ENCODE measurements at places on chromosomes 5 and 9.

DNA sequence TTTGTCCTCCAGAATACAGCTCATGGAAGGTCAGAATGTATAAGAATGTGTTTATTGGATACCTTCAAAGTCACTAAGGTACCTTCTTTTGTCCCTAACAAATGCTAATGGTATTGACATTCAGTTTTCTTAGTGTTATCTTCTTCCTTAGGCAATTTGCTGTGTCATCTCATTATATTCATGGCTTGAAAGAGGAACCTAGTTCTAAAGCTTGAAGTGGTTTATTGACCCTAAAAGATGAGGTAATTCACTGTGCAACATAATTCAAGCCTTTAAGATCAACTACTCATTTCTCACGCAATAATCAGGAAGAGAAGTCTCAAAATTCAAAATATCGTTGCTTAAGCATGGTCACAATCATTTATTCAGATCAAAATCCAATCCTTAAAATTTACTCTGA, 342.7 kb upstream of the RIOK2 start:
- DNase-seq, result no peak

DNA sequence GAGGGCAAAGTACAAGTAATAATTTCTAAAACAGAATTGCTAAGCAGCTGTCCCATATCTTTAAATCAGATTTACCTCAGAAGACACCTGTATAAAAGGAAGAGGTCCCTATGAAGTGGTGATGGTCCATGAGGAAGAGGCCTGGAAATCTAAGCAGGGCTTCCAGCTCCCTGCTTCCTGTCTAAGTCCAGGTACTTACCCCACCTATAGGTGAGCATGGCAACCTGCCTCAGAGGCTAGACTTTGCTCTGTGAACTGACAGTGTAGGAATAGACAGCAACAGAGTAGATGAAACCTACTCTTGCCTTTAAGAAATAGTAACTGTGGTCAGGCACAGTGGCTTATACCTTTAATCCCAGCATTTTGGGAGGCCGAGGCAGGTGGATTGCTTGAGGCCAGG, 55.8 kb upstream of the ARRDC3 start:
- DNase-seq, result no peak

DNA sequence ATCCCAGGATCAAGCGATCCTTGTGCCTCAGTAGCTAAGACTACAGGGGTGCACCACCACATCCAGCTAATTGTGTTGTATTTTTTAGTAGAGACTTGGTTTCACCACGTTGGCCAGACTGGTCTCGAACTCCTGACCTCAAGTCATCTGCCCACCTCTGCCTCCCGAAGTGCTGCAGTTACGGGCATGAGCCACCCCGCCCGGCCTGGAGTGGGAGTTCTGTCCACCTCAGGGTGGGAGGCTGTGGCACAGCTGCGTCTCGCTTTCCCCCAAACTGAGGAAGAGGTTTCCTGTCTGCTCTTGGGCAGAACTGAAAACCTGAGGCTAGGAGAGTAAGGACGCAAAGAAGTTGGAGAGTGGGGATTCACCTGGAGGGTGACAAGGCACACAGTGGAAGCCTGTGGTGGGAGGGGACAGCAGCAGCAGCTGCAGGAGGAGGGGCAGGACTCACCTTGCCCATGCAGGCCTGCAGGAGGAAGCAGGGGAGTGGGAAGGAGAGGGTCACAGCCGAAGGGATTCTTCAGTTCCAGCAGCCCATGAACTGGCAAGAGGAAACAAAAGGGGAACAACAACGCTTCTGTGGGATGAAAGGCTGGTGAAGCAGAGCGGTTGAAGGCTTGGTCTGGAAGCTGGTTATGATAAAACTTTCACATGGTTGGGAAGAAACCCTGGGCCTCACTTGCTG, 181.4 kb downstream of the GAS1 start:
- no peak for DNase-seq

DNA sequence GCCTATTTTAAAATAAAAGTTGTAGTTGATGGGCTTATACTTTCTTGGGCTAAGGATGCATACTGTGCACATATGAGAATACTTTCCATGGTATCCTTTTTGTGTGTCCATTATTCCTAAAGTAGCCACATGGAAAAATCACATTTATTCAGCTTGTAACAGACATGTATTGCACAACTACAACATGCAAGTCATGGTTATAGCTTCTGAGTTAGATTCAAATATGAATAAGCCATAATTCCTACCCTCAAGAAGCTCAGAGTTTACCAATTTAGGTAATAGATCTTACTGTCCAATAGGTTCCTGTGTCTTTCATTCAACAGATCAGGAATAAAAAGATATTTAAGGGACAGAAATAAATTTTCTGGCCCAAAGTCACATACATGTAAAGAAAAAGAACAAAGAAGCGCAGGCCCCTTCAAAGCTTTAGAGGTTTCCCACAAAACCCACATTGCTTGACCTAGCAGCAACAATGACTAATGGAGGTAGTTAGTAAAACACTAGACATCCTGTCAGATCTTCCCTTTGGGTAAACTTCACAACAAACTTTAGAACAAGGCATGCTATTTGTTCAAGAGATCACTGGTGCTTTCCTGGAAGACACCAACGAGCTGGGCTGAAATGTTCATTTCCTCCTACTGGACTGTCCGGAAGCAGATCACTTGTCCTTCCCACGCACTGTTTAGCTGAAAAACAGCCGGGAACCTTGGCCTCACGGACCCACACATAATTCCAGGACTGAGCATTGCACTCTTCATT, 78.4 kb upstream of the ITGA1 start:
- DNase-seq, result no peak

GRCh38 chr5:101539315-101539714, 636.2 kb upstream of the ST8SIA4 start:
- no peak for DNase-seq

DNA sequence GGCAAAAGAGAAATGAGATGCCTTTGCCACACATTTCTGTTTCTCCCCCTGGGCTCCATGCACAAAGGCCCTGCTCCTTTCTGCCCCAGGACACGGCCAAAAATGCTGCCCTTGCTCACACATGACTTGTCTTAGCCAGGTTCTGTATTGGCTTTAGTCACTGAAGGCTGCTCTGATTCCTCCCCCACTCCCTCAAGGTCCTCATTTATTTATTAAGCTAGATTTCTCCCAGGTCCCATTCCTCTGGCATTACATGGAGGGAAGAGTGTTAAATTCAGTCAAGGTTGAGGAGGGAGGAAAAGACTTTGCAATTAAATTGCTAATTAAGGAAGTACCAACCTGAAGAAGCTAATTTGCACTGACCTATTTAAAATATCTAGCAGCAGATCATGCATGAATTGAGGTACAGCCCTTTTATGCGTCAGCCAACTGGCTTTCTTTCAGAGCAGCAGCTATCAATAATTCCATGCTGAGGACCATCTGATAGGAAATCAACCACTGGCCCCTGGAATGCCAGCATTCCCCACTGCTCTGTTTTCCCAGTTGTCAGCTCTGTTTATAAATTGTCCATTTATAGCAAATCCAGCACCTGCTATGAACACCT, 81.2 kb upstream of the MAP3K1 start:
- DNase-seq, result no peak

GRCh38 chr9:4787876-4788275, 4.9 kb upstream of the RCL1 start:
- no peak for DNase-seq
